Left cardiac atrium (tissue), 4 donors: ENCODE measurements at places on chromosomes 11 and 22.
A peak's percentile ranks its signal among the peaks of the same experiment; 100 is the strongest.

- DNase-seq = peak; percentile 80
These were observed 23.9 kb upstream of the ZC3H12C start for GRCh38 chr11:110069158-110069737.

DNA sequence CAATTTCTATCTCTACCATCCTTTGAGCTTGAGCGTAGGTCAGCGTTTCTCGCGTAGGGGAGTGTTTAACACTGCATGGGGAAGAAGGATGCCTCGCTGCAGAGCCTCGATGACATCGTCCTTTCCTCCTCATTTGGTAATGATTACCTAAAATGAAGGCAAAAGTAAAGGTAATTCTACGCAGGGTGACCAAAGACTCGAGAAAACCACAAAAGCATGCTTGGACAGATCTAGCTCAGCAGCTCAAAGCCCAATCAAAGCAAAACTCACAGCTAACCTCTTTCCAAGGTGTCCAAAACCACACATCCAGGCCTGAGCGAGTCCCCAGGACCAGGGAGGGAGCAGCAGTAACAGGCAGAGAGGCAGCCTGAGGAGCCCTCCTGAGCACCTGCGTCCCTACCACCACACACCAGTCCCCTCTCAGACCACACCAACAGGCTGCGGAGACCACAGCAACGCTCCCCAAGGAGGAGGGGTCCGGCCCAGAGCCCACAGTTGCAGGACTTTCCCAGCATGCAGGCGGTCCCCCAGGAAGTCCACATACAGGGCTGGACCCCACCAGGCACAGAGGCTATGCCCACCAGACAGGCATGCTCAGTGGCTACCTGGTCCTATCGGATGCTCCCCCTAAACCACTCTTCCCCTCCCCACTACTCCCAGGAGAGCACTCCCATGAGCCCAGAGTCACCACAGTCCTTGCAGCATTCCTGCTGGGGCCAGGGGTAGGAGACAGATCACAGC is 3.3 kb downstream of the BRD1 start:
- DNase-seq = no peak

GRCh38 chr11:17273668-17274282 is 2.8 kb upstream of the NUCB2 start:
- no peak for DNase-seq

GRCh38 chr22:32469799-32470212 is 4.8 kb upstream of the FBXO7 start:
- no peak for DNase-seq

DNA sequence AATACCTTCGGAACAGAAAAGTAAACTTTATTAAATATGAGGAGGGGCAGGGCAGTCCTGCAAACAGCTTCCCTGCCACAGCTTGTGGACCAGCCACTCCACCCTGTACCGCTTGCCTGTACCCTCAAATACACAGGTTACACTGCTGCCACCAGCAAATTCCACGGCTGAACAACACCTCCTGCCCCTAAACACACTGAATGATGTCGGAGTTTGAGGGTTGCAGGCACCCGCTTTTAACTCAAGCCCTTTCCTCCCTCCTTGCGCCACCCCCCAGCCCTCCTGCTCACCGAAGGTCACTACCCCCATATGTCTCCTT is 4.0 kb downstream of the VSIG2 start:
- DNase-seq = no peak

GRCh38 chr22:48755059-48755949 is 1072.4 kb downstream of the BRD1 start:
- no peak for DNase-seq

DNA sequence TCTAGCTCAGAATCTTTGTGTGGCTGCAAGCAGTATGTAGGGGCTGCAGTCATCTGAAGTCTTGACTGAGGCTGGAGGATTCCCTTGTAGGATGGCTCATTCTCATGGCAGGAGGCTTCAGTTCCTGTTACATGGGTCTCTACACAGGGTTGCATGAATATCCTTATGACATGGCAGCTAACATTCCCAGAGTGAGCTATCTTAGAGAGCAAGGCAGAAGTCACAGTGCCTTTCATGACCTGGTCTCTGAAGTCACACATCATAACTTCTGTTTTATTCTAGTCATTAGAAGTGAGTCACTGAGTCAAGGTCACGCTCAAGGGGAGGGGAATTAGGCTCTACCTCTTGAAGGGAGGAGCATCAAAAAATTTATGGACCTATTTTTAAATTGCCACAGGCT is 10.3 kb upstream of the SPON1 start:
- DNase-seq = no peak

GRCh38 chr11:57444362-57445121 is 15.8 kb upstream of the RTN4RL2 start:
- DNase-seq = no peak

DNA sequence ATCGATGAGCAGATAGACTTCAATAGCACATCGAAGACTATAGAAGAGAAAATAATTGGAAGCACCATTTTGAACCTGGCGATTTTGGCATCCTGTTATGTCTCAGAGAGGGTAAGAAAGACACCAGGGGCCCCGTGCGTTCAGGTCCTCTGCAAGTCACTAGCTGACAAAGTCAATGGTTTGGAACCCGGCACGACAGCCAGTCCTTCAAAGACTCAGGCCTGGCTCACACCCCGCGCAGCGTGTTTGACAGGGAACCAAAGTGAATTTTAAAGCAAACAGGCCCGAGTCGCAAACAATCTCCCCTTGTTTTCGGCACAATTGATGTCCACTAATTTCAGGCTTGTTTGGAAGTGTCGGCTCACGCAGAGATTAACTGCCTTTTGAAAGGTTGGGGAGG is 716.6 kb downstream of the BRD1 start:
- DNase-seq = no peak

- no peak for DNase-seq
These were observed 29.9 kb downstream of the CWF19L2 start for GRCh38 chr11:107427569-107428180.

- DNase-seq = no peak
These were observed 1.7 kb downstream of the BTBD10 start for GRCh38 chr11:13461291-13461690.

DNA sequence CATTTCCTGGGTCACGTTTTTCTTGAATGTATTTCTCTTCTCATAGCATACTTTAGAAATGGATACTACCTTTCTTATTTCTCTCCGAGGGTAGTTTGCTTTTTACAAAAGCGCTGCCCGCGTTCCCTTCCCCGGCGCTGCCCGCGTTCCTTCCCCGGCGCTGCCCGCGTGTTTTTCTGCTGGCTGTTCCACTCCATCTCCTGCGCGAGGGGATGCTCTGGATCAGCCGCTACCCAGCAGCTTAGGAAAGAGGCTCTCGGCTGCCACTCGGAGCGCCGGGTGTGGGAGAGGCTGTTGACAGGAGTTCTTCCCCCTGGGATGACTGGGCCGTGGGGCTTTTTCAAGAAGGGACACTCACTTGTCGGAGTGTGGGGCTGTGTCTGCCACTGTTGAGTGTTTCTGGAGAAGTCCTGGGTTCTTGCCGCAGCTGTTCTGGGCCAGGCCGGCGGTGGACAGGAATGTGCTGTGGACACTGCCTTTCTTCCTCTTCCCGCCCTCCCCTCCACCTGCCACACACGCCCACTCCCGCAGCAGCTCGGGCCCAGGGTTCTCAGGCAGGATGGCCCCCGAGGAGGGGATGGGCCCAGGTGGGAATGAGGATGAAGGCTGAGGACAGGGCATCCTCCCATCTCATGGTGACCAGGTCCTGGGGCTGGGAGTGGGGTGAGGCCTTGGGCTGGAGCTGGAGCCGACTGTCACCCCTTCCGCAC is 30.6 kb downstream of the GLB1L2 start:
- no peak for DNase-seq

DNA sequence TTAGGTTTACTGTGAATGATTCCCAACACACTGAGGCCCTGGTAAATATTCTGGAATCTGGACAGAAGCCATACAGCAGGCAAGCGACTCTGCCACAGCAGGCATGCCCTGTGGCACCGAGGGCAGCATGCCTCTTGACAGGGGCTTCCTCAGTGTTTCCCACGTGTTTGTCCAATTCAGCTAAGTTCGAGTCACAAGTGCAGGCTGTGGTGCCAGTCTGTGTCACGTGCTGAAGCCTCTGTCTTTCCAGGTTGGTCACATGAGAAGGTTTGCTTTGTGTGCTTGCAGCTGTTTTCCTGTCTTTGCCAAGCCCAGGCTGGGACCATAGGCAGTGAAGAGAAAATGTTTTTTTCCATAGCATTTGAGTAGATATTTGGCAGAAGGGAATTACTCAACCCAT is 2.4 kb upstream of the PPFIBP2 start:
- peak; percentile 40 for DNase-seq

DNA sequence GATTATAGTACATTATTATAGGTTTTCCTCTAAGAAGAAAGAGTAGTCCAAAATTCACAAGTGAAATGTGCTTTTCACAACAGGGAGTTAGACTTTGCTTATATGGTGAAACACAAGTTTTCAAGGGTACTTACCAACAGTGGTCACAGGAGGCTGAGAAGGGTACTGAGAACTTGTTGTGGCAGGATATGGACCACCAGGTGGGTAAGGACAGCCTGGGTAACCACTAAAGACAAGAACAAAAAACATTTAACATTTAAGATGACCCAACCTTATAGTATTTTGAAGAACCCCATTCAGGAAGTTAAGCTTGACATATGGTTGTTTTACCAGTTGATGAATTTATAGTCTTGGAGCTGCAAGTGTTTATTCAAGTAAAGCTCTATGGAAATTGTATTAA is 24.4 kb downstream of the TSG101 start:
- DNase-seq = no peak

GRCh38 chr22:49930596-49931412 is 12.4 kb downstream of the CRELD2 start:
- peak; percentile 72 for DNase-seq

GRCh38 chr22:46030231-46030880 is 53.4 kb upstream of the WNT7B start:
- peak; percentile 23 for DNase-seq

DNA sequence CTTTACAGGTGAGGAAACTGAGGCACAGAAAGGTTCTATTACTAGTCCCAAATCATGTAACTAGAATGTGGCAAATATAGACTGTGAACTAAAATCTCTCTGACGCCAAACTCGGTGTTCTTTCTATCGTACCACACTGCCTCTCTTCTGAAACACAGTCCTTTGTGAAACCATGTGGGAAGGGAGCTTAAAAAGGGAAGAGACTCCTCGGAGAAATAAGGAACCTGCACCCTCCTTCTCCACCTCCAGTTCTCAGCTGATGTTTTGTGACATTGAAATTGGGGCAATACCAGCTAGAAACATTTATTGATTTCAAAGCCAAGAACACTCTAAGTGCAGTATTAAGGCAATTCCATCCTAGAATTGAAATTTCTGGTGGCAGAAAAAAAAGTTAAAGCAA is 76.4 kb upstream of the DRD2 start:
- no peak for DNase-seq

DNA sequence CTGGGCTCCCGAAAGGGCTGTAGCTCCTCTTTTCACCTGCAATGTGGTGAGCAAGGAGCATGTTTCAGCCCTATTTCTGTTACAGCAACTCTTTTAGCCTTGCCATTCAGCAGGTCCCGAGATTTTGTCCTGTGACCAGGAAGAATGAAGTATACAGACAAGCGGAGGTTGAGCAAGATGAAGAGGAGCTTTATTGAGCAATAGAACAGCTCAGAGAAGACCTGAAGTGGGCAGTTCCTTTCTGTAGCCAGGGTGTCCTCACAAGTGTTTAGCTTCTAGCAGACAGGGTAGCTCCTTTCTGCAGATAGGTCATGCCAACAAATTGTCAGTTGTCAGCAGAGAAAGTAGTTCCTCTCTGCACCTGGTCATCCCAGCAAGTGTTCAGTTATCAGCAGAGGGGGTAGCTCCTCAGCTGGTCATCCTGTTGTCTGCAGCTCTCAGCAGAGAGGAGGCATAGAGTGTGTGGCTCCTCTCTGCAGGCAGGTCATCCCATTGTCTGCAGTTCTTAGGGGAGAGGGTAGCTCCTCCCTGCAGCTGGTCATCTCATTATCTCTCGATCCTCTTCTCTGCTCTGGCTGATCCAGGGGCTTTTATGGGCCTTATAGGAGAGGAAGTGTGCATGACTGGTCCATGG is 5.4 kb upstream of the OR56A4 start:
- DNase-seq = no peak

DNA sequence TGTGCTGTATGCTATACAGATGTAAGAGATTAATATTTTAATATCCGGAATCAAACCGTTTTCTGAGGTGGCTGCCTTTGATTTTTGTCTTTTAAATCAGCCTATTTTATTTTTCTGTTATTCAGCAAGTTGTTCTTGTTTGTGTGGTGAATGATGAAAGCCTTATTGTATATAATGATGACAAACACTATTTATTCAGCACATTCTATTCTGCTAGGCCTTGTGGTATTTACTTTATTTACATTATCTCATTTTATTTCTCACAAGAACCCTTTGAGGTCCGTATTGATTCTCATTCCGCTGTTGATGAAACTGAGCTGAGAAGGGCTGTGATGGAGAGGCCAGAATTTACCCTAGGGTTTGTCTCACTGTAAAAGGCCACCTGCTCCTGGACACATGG is 40.5 kb downstream of the KREMEN1 start:
- DNase-seq = no peak

DNA sequence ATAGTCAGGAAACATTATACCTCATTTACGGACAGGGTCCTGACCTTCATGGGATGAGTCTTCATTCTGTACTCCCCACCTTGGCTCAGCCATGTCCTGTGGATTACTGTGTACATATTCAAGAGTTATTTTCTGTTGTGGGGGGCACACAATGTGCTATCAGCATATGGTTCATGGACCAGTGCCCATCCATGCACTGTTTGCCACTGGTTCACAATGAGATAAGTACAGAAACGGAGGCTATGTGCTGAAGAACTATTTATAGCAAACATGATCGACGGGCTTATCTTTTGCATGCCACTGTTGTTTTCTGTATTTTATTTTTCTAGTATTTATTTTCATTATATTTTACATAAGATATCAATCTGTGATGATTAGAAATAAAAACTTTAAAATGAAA is 56.4 kb upstream of the CCDC89 start:
- no peak for DNase-seq

GRCh38 chr22:23157560-23158515 is 12.6 kb downstream of the RAB36 start:
- DNase-seq = no peak

- DNase-seq = no peak
These were observed 12.3 kb downstream of the ABTB2 start for GRCh38 chr11:34345540-34345876.

DNA sequence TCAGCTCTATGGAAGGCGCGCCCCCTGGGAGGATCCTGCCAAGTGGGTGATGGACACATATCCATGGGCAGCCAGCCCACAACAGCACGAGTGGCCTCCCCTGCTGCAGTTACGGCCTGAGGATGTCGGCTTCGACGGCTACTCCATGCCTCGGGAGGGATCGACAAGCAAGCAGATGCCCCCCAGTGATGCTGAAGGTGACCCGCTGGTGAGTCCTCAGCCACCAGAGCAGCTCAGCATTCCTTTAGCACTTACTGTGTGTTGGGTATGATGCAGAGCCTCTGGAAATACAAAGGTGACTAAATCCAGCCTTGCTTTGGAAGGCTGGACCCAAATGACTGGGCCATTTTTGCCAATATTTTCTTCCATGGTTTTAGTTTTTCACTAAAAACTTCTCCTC is 45.7 kb downstream of the DBX1 start:
- no peak for DNase-seq
